ENCODE measurements at places on chromosomes 11 and 22.

GRCh38 chr11:123742724-123743120 is 1.3 kb upstream of the ZNF202 start:
- no peak for DNase-seq

DNA sequence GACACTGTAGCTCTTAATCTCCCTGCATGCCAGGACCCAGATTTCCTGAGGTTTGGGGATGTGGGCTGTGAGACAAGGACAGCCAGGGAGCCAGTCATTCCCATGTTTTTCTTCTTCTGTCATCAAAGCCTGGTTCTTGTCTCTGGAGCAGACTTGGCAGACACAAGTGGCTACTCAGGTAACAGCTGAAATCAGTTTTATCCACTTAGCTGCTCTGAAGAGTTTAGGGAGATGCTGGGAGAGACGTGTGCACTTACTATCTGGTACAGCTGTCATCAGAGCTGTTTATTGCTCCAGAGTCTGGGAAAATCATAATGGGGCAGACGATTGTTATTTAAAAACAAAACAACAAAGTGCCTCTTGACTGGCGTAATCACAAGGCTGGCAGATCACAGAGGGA is 56.6 kb downstream of the CSNK2A3 start:
- peak; percentile 68 for DNase-seq

DNA sequence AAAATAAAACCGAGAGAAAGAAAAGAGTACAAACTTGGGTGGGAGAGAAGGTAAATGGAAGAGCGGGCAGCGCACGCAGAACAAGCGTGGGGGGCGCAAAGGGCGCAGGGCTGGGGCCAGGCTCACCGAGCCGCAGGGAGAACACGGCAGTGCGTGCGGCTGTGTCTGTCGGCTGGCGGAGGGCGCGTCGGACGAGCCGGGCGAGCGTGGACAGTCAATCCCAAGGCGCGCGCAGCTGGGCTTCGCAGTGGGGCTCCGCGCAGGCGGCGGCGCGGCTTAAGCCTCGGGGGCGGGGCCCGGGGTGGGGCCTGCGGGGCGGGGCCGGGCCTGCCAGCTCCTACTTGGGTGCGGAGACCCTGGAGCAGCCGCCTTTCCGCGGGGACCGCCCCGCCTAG is at the start of gene UCP2:
TSS of gene UCP2 (minus strand) at position 249 of the 395 bp plus-strand sequence. CDS start 4,465 bp downstream, outside the sequence.
- peak; percentile 94 for DNase-seq

GRCh38 chr11:74846770-74847169 is 98.1 kb downstream of the RNF169 start:
- no peak for DNase-seq

DNA sequence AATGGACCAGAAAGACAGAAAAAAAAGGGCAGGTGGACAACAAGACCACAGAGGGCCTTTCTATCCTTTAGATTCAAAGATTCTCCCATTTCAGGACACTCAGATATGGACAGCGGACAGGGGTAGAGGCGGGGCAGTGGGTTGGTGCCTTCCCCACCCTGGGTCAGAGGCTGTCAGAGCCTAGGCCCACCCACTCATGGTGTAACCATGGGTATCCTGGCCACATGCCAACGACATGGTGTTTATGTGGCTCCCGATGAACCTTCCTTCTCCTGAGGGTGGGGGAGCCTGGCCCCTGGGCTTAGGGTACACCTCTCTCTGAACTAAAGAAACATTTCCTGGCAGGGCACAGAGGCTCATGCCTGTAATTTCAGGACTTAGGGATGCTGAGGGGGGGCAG is 14.3 kb upstream of the P2RY2 start:
- no peak for DNase-seq

GRCh38 chr22:36778020-36778419 is 2.1 kb upstream of the IFT27 start:
- DNase-seq: no peak

- DNase-seq: no peak
Measured at GRCh38 chr11:6635082-6635932, 16.1 kb upstream of the TPP1 start.

DNA sequence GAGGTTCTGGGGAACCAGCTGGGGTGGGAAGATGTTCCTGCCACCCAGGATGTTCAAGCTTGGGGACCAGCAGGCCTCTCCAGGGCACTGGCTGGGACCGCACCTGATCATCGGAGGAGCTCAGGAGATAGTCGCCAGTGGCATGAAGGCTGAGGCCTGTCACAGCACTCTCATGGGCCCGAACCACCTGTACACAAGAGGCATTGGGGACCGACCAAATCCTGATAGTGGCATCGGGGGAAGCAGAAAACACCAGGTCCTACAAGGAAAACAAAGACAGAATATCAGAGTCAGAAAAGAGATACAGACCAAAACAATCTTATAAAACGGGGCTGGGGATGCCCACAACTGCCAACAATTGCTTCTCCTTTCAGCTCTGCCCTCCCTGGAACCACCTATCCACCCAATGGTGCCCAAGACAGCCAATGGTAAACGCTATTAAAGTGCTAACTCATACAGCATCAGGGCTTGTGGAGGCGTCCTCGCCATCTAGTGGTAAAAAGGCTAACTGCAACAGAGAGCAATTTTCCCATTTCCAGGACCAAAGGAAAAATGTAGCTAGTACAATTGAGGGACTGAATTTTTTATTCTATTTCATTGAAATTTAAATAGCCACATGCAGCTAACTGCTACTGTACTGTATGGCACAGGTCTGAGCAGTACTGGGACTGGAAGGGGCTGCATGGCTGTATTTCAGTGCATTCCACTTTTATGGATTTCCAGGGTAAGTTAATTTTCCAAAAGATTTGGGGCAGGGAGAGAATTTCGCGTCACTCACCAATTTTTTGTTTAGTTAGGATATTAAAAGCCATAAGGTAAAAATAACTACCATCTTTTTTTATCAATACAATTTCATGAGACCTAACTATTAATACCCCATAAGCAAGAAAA is 7.1 kb downstream of the PRPF19 start:
- peak; percentile 46 for DNase-seq

GRCh38 chr22:37569921-37570660 is 9.8 kb downstream of the LGALS2 start:
- DNase-seq: no peak

- DNase-seq: no peak
Measured at GRCh38 chr11:82823647-82824619, 76.3 kb downstream of the PRCP start.

DNA sequence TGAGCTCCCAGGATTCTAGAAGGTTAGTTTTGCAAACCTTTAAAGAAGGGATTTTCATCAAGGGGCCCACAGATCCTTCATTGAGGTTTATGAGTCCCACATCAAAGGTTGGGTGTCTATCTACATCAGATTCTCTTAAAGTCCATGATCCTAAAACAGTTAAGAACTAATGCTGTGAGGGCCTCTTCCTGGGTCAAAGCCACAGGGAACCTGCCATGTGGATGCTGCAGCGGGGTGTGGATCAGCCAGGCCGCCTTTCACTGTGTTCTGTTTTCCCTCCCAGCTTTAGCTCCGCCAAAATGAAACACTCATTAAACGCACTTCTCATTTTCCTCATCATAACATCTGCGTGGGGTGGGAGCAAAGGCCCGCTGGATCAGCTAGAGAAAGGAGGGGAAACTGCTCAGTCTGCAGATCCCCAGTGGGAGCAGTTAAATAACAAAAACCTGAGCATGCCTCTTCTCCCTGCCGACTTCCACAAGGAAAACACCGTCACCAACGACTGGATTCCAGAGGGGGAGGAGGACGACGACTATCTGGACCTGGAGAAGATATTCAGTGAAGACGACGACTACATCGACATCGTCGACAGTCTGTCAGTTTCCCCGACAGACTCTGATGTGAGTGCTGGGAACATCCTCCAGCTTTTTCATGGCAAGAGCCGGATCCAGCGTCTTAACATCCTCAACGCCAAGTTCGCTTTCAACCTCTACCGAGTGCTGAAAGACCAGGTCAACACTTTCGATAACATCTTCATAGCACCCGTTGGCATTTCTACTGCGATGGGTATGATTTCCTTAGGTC is 5.3 kb downstream of the SERPIND1 start:
- no peak for DNase-seq

DNA sequence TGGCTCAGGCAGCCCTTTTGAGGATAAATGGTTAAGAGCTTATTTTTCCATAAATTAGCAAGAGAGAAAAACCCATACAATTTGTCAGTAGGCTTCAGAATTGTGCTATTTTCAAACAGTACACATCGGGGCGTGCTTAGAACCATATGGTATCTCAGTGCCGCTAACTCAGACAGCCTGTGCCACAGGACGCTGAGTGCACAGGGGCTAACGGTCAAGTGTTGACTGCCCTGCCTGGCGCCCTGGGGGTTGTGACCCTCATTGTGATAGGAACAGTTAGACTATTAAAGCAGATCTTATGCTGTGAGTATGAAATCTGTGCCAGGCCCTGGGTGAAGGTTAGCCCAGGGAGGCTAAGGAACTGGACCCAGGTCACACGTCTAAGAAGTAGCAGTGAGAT is 1519.7 kb downstream of the BRD1 start:
- DNase-seq: no peak

DNA sequence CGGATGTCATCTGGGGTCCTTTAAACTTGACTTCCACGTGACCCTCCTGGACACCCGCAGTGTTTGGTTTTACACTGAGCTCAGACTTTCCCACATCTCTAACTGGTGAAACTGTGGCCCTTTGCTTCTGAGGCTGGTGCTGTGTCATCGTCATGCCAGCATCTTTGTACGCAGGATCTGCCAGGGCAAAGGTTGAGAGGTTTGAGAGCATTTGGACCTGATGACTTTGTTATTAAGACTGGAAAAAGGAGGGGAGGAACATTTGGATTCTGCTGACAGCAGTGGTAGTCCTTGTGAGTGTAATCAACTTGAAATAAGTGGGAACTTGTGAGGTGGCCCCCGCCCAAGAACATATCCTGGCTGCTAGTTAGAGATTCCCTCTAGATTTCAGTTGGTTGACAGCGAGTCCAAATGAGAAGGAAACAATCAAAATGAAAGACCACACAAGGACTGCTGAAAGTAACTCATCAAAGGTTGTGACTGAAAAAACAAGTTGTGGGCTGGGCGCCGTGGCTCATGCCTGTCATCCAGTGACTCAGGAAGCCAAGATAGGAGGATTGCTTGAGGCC is 102.5 kb downstream of the KIAA1671 start:
- DNase-seq: no peak
